Activated CD4-positive, alpha-beta T cell treated with anti-CD3 and anti-CD28 coated beads, Interleukin-2, Interleukin-4, amounts not matched to agents 100 ng/mL and 50 ng/mL, durations not matched to agents 16 hours and 8 hours (primary cell): ENCODE measurements at places on chromosomes 2 and 18.

DNA sequence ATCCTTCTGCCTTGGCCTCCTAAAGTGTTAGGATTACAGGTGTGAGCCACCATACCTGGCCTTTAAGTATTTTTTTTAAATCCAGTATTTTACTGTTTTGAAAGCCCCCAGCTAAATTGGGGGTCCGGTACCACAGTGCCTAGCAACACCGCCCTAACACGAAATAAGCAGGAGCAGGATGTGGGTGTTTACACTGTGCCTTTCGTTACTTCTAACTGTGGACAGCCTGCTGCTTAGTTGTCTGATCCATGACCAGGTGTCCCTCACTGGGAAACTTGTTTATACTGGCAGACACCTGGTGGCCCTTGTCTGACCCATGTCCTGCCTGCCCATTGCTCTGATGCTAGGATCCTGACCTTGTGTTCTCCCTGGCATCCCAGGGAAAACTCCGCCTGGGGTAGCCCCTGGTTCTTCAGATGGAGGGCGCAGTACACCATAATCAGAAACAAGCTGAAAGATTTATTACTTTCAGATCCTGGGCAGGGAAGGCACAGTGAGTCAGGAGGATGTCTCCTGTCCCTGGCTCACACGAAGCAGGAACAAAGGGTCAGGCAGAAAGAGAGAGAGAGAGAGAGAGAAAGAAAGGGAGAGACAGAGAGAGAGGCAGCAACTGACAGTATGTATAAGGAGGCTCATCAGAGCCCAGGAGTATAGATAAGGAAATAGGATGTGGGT, 55.7 kb downstream of the NCAPH start:
- no peak for DNase-seq

GRCh38 chr2:204000446-204000845, 63.9 kb downstream of the ICOS start:
- no peak for DNase-seq

GRCh38 chr2:140667203-140667602, 1463.6 kb downstream of the LRP1B start:
- no peak for DNase-seq

- DNase-seq = no peak
Measured at GRCh38 chr18:79583984-79584401, 95.6 kb upstream of the CTDP1 start.

DNA sequence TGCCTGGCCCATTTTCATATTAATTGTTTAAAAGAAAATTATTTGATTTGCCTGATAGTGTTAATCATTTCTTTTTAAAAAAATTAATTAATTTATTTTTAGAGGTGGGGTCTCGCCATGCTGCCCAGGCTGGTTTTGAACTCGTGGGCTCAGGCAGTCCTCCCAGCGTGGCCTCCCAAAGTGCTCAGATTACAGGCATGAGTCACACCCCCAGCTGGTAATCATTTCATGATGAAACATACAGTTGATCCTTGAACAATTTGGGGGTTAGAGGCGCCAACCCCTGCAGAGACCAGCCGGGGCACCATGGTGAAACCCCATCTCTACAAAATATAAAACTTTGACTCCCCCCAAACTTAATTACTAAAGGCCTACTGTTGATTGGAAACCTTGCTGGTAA, 7.9 kb downstream of the GPN1 start:
- no peak for DNase-seq

DNA sequence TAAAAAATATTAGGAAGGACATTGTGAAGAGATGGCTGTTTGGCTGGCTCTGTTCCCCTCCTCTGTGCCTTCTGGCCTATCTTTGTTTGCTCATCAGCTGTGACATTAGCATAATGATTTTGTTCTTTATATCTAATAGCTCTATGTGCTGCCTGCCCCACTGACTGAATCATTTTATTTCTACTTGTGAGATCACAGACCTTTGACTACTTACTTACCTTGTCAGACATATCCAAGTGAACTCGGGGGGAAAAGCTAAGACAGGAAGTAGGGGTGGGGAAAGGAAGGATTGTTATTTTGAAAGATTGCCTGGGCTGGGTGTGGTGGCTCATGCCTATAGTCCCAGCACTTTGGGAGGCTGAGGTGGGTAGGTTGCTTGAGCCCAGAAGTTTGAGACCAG, 104.2 kb downstream of the ASAP2 start:
- no peak for DNase-seq

- DNase-seq = no peak
Measured at GRCh38 chr2:28134262-28134812, 243.8 kb downstream of the BABAM2 start.

GRCh38 chr2:131966256-131966655, 195.5 kb downstream of the ANKRD30BL start:
- DNase-seq = no peak

DNA sequence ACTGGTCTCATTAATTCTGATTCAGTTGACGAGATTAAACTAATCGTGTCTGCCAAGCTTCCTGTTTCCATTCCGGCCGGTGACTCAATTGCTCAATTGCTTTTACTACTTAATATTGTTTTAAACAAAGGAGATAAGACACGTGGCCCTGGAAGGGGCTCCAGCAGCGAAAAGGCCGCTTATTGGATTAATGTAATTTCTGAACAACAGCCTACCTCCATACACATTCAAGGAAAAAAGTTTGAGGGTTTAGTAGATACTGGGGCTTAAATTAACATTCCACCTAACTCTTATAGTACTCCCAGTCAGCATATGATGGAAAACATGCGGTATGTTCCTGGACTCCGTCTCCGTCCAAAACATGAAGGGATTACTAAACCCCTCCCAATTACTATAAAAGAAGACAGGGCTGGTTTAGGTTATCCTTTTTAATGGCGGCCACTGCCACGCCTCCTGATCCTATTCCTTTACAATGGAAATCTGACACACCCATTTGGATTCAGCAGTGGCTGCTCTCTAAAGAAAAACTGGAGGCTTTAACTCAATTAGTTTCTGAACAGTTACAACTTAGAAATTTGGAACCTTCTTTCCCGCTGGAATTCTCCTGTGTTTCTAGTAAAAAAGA, 27.1 kb downstream of the VPS54 start:
- no peak for DNase-seq

GRCh38 chr2:218367415-218368149, 10.9 kb downstream of the CATIP start:
- peak; percentile 73 for DNase-seq
